Activated CD4-positive, alpha-beta T cell treated with anti-CD3 and anti-CD28 coated beads, Interleukin-2, amount 50 U/mL, for 1 hour (primary cell): ENCODE measurements at places on chromosomes 16 and 17.

GRCh38 chr16:65388592-65388991, 266.7 kb upstream of the CDH11 start:
- no peak for DNase-seq

GRCh38 chr16:17512636-17513220, 42.0 kb upstream of the XYLT1 start:
- no peak for DNase-seq

GRCh38 chr16:86571530-86571915, 4.9 kb downstream of the FOXC2 start:
- no peak for DNase-seq

- no peak for DNase-seq
Observed at GRCh38 chr17:73798111-73798748, 154.0 kb upstream of the SDK2 start.

- DNase-seq = no peak
Observed at GRCh38 chr16:54174201-54174600, 112.4 kb downstream of the IRX3 start.

DNA sequence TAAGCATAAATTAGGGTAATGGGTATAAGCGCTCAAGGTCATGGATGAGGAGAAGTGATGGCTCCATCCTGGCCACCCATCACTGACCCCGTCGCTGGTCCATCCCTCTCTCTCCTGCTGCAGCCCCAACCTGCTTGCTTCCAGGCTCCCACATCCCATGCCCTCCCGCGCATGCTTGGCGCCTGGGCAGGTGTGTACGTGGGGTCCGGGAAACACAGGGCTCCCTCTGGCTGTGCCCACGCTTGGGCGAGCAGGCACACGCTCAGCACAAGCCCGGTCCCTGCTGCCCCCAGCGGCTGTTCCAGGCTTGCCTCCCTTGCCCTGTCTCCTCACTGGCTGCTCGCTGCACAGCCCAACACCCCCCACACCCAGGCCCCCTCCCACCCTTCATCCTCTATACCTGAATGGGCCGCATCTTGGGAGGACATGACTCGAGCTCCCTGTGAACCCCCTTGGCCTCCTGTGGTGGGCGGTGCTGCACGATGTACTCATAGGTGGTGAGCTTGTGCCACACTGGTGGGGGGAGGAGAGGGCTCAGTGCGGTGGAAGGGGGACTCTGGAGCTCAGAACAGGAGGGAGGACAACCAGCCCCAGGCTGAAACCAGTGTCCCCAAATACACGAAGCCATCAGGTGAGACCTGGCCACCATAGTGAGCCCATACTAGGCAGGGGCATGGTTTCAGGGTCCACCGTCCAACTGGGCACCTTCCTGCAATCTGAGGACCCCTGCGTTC, 4.7 kb upstream of the TPPP3 start:
- no peak for DNase-seq

DNA sequence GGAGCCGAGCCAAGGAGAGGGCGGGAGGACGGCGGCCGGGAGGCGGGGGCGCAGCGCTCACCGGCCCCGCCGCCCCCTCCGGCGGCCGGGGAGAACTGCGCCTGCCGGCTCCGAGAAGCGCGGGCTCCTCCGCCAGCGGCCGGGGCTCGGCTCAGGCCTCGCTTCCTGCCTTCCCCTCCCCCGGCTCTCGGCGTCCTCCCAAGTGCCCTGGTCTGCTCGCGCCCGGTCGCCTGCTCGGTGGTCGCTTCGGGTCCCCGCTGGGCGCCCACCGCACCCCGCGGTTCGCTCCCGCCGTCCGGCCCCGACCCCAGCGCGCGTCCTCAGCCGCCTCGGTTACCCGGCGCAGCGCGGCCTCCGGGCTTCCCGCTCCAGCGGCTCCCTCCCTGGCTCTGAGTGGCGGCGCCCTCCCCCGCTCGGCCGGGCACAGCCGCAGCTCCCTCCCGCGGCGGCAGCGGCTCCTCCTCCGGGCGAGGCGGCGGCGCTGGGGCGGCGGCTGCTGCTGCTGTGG, 313 bp downstream of the UBTF start:
- DNase-seq = peak; percentile 65

- DNase-seq = no peak
Observed at GRCh38 chr17:39719563-39720355, 10.6 kb downstream of the MIEN1 start.

GRCh38 chr17:47956791-47957590, 692 bp downstream of the PRR15L start:
- no peak for DNase-seq
